ENCODE measurements at places on chromosomes 12 and 14.

DNA sequence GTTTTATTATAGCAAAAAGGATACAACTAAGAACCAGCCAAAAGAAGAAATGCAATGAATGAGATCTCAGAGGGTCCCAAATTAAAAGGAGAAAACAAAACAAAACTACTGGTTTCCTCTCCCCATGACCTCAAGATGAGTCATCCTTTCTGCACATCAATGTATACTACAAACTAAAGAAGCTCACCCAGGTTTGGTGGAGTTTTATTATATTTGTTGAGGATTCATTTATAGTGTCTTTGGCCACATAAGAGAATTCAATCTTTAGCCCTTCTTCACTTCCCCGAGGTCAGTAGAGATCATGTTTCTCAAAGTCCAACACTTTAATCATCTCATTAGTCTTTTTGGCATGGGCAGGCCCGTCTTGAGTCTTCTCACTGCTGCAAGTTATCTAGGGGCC is 210.6 kb downstream of the SLC6A15 start:
- DNase-seq, result no peak

- DNase-seq, result no peak
These were observed 3.1 kb downstream of the SMOC1 start for GRCh38 chr14:69882116-69882864.

GRCh38 chr12:130049666-130050065 is 112.6 kb upstream of the FZD10 start:
- DNase-seq, result peak; percentile 46

- DNase-seq, result no peak
These were observed 43.5 kb downstream of the LMO3 start for GRCh38 chr12:16562435-16562834.

- DNase-seq, result no peak
These were observed 3.6 kb upstream of the FBXO21 start for GRCh38 chr12:117193903-117194302.

GRCh38 chr12:122659579-122659978 is 43.6 kb downstream of the HCAR2 start:
- DNase-seq, result no peak

- no peak for DNase-seq
These were observed 109.3 kb upstream of the MYF6 start for GRCh38 chr12:80598004-80598606.

DNA sequence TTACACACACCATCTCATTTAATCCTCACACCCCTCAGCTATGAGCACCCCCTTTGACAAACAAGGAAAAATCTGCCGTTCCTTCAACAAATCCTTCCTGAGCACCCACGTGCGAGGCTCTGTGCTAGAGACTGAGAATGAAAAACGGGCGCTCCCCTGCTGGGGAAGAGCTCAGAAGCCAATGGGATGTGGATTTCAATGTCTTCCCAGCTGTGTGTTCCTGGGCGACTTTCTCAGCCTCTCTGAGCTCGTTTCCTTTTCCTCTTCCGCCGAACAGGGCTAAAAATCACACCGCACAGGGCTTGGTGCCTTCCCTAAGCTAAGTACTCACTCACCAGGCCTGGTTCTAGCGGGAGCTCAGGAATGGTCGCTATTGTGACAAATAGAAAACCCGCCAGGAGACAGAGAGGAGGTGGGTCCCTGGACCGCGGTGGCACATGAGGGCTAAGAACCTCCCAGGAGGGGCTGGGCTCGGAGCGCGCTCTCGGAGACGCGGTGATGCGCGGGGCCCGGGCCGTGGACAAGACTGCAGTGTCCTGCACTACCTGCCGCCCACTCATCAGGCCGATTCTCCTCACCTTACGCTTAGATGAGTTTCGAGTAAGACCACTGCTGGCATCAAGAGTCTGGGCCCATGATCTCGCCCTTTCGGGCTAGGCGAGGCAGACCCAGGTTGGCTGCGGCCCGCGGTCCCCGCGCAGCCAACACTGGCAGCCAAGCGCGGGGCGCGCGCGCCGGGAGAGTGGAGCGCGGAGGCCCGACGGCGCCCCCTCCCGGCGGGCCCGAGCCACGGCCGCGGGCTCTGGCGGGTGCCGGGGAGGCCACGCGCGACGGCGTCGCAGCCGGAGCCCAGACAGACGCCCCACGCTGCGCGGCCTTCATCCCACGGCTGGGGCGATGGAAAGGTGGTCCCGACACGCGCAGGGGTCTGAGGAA is 17.0 kb downstream of the ZDHHC22 start:
- DNase-seq, result peak; percentile 70

- no peak for DNase-seq
These were observed 634.1 kb downstream of the FSCB start for GRCh38 chr14:43872752-43873655.

- peak; percentile 53 for DNase-seq
These were observed 9.8 kb downstream of the GALNT6 start for GRCh38 chr12:51381226-51382079.

DNA sequence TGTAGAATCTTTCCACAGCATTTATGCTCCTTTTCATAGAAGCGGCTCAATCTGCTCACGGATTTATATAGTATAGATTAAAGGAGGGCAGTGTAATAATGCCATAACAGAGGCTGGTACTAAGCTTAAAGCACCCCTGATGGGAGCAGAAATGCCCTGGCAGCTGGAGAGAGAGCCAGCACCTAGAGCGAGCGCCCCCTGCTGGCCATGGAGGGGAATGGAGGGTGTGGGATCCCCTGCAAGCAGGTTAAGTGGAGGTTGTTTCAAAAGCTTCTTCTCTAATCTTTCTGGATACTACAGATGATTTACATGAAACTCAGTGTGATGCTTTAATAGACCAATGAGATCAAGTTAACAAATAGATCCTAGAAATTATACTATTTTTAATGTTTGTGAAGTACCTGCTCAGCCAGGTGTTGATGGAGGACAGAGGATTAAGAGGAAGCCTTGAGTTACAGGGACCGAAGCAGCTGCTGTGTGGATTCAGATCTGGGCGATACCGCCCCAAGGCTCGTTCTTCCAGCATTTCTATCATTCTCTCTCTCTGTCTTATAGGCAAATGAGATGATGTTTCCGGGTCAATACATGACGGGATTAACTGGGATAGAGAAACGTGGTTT is 1519.3 kb upstream of the TMEM132C start:
- DNase-seq, result peak; percentile 17

GRCh38 chr12:42587601-42588523 is 1.7 kb downstream of the PRICKLE1 start:
- no peak for DNase-seq

DNA sequence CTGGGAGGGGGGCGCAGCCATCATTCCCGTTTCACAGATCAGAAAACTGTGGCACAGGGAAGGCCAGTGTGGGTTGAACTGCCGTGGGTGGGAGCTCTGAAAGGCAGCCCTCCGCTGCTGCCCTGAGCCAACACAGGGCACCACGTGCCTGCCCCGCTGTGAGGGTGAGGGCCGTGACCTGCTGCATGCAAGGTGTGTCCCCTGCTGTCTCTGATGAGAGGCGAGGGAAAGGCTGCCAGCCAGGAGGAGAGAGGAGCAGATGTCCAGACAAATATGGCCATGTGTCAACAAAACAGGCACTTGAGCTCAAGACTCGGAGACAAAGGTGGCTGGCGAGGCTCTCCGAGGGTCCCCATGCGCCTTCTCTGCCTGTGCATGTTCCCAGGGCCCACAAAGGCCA is 108.8 kb downstream of the RBM19 start:
- DNase-seq, result no peak

DNA sequence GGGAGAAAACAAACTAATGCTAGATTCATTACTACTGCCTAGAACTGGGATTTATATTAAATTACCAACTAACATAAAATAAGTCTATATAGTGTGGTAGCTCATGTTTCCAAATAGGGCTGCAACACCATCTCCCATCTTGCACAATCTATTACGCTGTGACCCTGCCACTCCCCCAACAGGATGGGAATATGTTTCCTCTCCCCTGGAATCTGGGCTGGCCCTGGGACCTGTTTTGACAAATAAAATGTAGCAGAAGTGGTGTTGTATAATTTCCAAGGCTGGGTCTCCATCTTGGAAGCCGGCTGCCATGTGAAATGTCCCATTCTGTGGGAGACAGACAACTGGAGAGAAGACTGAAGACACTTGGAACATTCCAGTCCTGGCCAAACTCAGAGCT is 45.6 kb upstream of the FERMT2 start:
- DNase-seq, result no peak

DNA sequence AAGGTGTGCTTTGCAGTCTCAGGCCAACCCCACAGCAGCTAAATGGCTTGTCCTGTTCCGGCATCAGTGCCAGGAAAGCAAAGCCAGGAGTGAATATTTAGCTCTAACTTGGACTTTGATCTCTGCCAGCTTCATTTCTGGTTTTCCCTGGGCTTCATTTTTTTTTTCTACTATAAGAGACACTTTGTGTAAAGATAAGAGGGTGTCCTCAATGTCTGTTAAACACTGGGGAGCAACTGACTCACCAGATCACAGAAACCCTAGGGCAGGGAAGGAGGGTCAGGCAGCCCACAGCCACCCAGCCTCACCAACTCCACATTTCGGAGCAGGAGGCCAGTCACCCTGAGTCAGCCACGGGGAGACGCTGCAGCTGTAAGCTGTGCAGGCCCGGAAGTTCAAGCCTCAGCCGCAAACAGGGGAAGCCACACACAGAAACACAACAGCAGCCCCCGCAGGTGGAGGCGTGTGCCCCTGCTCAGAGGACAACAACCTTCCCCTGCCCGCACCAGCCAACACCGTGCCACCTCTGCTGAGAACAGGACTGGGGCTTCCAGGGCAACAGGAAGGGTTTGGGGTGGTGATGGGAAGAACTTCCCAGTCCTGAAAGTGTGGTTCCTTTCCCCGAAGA is 6.3 kb downstream of the TNFRSF1A start:
- DNase-seq, result no peak

- DNase-seq, result no peak
These were observed 461.4 kb downstream of the ZFP36L1 start for GRCh38 chr14:68331426-68331825.

DNA sequence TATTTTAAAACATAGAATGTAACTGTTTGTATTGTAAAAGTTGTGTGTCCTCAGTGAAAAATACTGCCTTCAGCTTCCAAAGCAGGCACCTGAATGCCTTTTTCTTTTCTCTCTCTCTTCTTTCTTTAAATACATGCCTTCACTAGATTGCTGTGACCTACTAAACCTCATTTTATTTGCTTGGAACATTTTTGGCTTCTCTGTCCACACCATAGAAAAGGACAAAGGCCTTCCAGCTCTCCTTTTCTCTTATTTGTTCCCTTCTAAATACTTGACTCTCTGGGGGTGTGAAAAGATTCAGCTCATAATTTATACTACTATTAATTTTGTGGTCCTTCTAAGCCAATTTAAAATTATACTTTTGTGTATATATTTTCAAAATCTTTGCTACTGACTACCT is 38.4 kb downstream of the PPM1A start:
- DNase-seq, result no peak

- no peak for DNase-seq
These were observed 132.8 kb upstream of the HIF1A start for GRCh38 chr14:61562321-61563161.

DNA sequence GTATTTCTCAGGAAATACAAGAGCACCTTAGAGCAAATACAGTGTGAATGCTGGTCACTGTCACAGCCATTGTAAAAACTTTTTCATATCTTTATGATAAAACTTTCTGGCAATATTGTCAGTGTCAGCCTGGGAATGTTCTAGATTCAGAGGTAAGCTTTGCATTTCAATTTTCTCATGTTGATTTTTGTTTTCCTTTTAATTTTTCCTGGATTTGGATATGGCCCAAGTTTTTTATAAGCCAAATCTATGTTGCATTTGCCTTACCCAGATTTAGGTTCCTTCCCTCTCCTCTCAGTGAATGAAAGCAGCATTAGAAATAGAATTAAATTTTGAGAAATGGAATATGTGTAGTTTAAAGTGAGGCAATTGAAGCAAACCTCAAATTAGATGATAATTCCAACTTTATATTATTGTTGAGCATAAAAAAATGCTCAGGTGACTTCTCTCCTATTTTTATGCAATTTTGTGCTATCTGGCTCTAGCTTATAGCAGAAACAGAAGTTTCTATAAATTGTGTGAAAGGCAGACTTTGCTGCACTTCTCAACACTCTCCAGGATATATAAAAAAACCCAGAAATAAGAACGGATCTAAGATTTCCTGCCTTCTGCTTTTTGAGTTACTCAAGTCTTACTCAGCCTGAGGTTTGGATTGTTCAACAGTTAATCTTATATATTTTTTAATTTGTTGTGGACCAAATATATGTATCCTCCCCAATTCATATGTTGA is 368.2 kb upstream of the PRICKLE1 start:
- DNase-seq, result no peak
